ENCODE measurements at places on chromosomes 6 and 20.

DNA sequence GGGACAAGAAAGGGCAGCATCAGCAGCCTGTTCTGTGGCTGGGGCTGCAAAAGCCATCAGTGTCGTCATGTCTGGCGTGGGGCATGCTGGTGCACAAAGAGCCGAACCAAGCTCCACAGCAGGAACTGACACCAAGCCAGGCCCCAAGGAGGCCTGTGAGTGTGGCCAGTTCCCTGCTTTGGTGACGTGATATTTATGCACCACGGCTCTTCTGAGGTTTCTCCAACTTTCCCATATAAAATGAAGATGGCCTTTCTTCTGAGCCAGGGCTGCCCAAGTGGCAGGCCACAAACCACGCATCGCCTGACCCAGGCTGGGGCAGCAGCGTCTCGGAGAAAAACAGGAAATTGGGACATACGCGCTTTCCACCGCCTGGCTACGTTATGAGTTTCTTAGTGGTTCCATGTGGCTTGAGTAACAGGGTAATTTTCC is 109.9 kb downstream of the RIN2 start:
- no peak for DNase-seq

- no peak for DNase-seq
Measured at GRCh38 chr6:105453968-105454367, 51.1 kb upstream of the PREP start.

- DNase-seq = no peak
Measured at GRCh38 chr6:43679057-43679456, 8.5 kb downstream of the MRPS18A start.

- no peak for DNase-seq
Measured at GRCh38 chr6:57207141-57207540, 15.0 kb downstream of the RAB23 start.

DNA sequence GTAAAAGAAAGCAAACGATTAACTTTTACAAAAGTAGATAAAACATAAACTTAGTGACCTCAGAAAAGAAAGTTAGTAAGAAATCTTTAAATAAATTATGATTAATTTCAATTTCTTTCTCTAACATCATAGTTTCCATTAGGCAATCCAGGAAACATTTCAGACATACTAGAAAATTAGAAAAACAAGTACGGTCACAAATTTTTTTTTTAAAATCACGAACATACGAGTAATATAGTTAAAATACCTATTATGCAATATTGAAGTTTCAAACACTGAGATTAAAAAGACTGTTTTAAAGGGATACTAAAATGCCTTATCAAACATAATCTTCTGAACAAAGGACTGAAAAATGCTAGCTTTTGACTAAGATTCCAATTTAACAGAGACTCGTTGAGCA is 26.2 kb downstream of the NOL7 start:
- DNase-seq = no peak

GRCh38 chr20:48821261-48821920 is 6.4 kb downstream of the PREX1 start:
- DNase-seq = no peak

GRCh38 chr20:50916257-50916656 is 15.0 kb downstream of the ADNP start:
- DNase-seq = no peak

DNA sequence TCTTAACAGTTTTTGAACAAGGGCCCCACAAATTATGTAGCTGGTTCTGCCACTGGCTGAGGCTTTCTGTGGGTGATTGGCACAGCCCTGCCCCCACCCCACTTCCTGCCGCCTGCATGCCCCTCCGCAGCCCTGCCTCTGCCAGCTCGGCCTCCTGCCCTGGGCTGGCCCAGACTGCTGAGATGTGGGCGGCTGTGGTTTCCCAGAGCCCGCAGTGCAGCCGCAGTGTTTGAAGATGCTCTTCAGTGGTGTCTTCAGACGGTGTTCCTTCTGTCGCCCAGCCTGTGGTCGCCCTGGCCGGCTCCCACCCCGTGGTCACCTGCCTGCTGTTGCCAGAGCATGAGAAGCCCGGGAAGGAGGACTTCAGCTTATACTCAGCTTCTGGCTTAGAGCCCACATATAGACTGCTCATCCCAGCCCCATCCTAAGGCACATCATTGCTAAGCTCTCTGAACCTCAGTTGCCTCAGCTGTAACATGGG is 154.3 kb downstream of the VEGFA start:
- no peak for DNase-seq

DNA sequence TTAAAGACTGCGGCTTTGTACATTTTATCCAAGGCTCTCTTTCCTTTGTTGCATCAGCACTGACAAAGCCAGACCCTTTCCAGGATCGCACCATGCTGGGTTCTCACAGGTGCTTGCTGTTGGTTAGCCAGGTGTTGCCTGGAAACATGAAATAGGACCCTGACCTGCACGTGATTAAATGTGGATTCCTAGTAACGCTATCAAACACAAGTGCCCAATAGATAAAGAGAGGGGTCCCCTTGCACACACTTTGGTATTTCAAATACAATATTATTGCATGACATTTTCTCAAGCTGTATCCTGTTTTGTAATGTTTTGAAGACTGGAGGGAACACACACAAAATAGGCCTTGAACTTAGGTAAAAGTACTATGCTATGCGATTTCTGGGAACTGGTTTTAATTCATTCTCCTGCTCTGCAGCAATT is 73.3 kb downstream of the AKAP12 start:
- no peak for DNase-seq

DNA sequence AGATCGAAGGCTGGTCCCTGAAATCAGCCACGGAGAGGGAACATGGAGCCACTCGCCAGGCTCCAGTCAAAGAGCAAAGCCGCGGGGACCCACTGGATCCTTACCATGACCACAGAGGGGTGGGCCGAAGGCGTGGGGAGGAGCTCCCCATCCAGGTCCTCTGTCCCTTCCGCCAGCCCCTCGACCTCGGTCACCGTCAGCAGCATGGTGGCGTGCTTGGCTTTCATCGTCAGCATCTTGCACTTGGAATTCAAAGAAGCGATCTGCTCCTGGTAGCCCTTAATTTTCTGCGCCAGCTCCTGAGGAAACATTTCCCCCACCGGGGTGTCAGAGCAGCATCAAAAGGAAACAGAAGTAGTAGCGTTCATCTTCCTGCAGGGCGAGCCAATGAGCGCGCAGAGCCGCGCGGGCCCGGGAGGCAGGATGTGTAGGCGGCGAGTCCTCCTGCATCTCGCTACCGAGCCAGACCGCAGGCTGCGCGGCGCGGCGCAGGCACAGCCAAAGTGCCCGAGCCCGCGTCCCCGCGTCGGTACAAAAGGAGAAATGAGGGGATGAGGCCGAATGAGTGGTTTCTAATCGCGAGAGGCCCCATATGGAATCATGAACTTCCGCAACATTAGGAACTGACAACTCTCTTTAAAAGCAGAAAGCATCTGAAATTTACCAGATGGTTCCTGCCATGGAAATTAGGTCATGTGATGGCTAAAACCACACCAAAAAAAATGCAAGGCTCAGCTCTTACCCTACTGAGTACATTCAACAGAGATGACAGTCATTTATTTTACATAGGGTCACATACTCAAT is 335.2 kb downstream of the SYNE1 start:
- DNase-seq = peak; percentile 47

- DNase-seq = no peak
Measured at GRCh38 chr20:1870792-1871550, 24.2 kb upstream of the SIRPA start.

- DNase-seq = no peak
Measured at GRCh38 chr6:53982366-53983050, 128.7 kb upstream of the MLIP start.

- peak; percentile 66 for DNase-seq
Measured at GRCh38 chr6:123380257-123380656, 256.5 kb downstream of the TRDN start.

DNA sequence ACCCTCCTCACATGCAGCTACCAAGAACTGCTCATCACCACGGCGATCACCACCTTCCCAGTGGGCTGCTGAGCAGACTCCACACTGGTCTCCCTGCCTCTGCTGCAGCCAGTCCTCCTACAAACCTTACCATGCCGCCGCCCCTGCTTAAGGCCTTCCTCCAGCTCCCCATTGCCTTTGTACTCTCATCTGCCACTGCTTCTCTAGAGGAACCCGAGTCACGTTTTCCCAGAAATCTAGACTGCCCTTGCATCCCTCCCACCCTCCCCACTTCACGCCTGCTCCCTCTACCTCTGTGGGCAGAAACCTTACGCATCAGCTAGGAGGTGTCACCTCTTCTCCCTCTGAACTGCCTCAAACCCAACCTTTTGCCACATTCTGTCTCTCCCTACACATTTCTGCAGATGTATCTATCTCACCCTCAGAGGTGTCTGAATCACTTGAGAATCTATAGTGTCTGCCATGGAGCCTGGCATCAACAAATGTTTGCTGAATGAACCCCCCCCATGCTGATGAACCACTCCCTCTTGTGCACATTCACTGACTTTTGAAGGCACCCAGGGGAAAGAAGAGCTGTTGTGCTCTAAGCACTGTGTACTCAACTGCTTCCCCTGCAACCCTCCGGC is 4.3 kb downstream of the E2F1 start:
- DNase-seq = no peak

GRCh38 chr6:136086686-136087085 is 163.4 kb downstream of the MTFR2 start:
- no peak for DNase-seq

DNA sequence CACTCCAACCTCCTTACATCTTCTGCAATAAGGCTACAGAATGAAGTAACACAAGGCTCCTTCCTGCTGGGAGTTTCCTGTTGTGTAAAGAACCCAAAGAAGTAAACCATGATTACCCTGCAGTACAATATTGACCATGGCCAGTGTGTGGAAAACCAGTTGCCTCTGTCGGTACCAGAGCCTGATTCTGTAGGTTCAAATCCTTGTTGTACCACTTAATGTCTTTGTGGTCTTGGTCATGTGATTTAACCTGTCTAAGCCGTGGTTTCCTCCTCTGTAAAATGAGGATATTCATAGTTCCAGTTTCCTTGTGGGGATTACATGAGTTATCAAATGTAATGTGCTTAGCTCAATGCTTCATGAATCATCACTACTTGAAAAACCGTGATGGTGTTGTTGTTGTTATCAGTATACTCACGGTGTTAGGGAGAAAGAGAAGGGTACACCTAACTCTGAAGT is 60.3 kb upstream of the PRELID3B start:
- DNase-seq = no peak

Measured in NCI-H526 treated with DMSO at 0.1 percent for 48 hours (cell line).